ENCODE measurements at places on chromosomes 7 and 10.

- DNase-seq: no peak
Measured at GRCh38 chr7:66466081-66466600, 162.5 kb upstream of the KCTD7 start.

DNA sequence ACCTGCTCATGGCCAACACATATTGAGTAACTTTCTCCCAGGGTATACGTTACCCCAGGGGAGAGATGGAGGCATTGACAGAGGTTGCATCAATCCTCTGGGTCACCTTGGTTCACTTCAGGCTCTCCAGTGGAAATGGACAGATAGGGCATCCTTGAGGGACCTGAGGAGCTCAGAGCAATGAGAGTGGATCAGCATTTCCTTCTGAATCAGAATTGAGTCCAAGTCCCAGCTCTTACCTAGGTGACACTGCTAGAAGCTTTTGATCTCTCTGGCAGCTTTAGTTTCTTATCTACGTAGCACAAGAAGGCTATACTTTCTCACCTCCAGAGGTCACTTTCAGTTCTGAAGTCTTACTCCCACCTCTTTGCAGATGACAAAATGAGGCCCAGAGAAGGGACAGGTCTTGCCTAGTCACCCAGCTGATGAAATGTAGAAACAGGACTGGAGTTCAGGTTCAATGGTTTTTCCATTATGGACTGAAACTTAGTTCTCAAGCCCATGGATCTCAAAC lies 35.2 kb downstream of the PANK1 start:
- DNase-seq: no peak

DNA sequence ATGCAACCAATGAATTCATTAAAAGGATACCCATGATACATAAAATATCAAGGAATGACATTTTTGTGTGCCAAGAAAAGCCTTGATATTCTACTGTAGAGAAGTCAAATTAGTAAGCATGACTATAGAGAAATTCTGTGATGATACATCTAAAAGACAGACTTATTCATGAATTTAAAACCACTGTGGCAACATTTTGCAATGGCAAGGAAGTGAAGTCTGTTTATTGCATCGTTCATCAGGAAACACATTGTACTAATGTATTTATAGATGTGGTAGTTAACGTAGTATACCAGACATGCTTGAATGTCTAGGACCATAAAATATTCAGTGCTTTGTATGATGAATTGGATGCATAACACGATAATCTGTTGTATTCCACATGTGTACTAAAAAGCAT lies 9.3 kb upstream of the CLEC5A start:
- no peak for DNase-seq

GRCh38 chr10:8221451-8221850 lies 167.0 kb downstream of the GATA3 start:
- DNase-seq: no peak

DNA sequence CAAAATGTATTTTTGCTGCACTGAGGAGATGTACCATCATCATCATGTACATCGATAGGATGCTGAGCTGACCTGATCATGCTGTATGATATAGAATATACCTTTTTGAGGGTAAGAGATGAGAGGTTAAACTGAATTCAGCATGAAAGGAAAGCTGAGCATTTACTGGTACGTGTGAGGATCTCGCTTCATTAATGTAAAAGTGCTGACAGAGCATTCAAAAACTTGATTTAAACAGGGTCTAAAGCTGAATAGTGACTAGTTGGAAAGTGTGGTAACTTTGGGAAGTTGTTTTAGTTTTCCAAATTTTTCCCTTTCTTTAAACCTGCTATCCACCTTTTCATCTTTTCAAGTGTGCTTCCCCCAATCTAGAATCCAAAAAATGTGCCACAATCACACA lies 28.5 kb upstream of the COL1A2 start:
- DNase-seq: no peak
